ENCODE measurements at places on chromosomes 3 and 15. TPM values are rescaled to one million over a fixed set of nuclear protein-coding genes. Genes with fewer than 3 reads are reported as not detected.

FSIP1 gene
- total RNA-seq, result not detected

RGMA gene
- 32.5 TPM for total RNA-seq

RAD54L2 gene
- total RNA-seq, result 13.1 TPM

ADAMTS17 gene
- 6.0 TPM for total RNA-seq

COL6A5 gene
- total RNA-seq, result not detected

GP9 gene
- not detected for total RNA-seq

CP gene
- 0.80 TPM for total RNA-seq

Measured in transverse colon (tissue), 4 donors.